ENCODE measurements at places on chromosomes 4 and X.

GRCh38 chrX:43716144-43716543 lies 60.0 kb downstream of the MAOA start:
- DNase-seq: no peak

DNA sequence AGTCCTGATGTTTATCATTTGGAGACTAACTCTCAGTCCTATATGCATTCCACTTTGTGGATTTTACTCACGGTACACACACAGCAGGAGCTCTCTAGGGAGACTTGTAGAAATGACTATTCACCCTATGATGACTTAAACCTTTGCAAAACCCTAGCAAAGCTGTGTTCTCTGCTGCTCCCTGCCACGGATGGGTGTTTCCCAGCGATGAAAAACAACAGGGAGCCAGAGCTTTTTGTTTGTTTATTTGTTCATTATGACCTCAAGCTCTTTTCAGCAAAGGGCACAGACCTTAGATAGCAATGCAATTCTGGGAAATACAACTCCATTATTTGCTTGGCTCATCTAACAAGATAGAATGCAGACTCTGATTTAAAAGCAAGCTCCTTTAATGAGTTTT lies 156.6 kb downstream of the GRIA3 start:
- no peak for DNase-seq

DNA sequence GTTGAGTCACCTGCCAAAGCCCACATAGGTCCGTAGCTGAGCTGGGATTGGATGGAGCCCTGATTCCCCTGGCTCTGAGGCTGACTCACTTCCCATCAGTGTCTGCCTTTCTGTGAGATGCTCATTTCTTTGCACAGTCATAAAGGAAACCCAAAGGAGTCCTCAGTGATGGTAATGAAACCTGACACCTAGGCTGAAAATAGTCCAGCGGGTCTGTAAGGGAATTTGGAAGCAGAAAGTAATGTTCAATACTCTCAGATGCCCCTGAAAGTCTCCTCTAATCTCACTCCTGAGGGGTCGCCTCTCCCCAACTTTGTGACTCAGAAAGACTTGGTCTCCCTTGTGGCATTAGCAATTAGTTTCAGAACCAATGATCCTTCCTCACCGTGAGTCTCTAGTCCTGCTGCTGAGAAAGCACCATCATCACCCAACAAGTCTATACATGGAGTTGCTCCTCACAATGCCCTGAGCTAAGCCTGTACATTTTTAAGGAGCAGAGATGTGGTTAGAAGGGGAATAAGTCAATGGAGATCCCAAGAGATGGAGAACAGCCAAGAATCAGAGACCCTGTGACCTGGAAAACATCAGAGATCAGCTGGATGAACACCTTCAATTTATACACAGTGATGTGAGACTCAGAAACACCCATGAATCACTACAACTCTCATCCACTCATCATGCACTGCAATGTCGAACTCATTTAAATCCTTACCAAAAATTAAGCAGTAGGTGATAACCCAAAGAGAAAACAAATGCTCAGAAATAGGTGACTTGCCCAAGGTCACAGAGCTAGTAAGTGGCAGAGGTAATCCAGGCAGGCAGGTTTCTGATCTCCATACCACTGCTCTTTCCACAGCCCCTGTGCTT lies 219.0 kb upstream of the CPEB2 start:
- DNase-seq: no peak

DNA sequence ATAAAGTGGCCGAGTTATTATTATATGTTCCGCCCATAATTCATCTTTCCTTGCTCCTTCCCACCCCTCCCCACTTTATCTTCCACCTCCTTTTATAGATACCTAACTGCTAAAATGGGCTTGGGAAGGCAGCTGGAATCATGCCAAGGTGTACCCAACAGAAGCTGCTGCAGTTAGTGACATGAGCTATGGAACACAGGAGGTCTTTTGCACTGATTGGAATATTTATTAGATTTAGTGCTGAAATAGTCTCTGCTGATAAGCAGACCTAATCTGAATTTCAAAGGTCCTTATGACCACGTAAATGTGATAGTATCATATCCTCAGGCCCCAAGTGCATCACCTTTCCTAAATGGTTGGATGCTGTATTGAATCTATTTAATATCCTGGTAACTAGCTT lies 64.9 kb downstream of the HMGB2 start:
- DNase-seq: no peak

DNA sequence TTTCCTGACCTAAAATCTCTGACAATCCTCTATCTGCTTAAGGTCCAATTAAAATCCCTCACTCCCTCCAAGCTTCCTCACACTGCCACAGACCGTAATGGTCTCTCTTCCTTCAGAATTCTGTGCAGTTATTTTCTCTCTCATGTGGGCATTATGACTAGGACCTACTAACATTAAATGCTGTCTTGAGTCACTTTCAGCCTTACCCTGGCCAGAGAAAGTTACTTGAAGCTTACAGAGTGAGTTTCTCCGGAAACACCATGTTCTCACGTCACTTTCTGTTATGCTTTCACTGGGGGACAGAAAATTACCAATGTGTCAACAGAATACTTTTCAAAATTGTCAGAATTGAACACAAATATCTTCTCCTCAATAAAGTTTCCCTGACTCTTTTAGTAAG lies 271.8 kb downstream of the INPP4B start:
- no peak for DNase-seq
